ENCODE measurements at places on chromosomes 7 and 10.

DNA sequence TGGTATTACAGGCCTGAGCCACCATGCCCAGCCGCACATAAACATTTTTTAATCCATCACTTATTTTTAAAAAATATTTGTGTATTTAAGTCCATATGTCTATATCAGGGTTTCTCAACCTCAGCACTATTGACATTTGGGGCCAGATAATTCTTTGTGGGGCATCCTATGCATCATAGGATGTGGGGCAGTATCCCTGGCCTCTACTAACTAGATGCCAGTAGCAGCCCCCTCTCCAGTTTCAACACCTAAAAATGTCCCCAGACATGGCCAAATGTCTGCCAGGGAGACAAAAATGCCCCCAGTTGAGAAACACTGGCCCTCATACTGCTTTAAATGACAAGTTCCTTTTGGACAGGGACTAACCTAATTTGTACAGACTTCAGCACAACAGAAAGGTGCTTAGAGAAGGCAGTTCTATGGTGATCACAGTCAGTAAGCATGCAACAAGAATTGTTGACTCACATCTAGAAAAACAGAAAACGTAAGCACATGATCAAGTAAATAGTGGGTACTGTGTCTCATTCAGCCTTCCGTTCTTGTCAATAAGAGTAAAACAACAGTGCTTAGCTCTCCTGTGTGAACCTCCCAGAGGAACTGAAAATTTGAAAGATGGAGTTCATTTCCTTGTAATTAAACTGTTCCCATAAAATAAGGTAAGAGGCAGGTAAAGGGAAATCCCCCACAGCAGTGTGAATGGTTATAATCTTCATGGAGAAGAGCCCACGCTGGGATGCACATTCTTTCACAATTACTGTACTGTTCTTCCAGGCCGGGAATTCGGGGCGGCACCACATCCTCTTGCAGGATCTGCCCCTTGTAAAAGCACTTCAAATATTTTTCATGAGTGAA is 17.3 kb upstream of the ADRB1 start:
- no peak for DNase-seq

DNA sequence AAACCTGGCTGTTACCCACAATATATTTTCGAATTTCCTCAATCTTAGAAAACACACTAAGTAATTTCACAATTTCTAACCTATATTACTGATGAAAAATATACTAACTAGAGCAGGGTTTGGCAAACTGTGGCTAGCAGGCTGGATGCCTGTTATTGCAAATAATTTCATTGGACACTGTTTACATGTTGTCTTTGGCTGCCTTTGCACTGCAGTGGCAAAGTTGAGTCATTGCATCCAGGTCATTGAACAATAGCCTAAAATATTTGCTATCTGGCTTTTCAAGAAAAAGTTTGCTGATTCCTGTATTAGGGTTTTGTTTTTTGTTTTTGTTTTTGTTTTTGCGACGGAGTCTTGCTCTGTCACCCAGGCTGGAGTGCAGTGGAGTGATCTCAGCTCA is 47.2 kb downstream of the KIF11 start:
- DNase-seq = no peak

- no peak for DNase-seq
These were observed 39.1 kb downstream of the GOLGA7B start for GRCh38 chr10:97888641-97889262.

GRCh38 chr10:34907743-34908430 is 92.8 kb upstream of the PARD3 start:
- no peak for DNase-seq

GRCh38 chr10:103224133-103224532 is 21.6 kb upstream of the RPEL1 start:
- DNase-seq = no peak

DNA sequence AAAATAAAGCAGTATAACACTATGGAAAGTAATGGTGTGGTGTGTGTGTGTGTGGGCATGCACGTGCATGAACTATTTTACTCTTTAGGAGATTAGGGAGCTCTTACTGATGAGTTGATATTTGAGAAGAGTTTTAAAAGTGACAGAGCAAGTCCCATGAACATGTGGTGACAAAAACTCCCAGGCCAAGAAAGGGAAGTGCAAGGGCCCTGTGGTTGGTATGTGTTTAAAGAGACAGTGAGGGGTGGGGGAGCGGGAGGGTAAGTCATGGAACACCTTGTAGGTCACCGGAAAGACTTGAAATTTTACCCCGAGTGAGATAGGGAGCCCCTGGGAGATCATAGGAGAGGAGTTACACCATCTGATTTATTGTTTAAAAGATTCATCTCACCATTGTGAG is 63.3 kb downstream of the AKR1B1 start:
- DNase-seq = no peak

DNA sequence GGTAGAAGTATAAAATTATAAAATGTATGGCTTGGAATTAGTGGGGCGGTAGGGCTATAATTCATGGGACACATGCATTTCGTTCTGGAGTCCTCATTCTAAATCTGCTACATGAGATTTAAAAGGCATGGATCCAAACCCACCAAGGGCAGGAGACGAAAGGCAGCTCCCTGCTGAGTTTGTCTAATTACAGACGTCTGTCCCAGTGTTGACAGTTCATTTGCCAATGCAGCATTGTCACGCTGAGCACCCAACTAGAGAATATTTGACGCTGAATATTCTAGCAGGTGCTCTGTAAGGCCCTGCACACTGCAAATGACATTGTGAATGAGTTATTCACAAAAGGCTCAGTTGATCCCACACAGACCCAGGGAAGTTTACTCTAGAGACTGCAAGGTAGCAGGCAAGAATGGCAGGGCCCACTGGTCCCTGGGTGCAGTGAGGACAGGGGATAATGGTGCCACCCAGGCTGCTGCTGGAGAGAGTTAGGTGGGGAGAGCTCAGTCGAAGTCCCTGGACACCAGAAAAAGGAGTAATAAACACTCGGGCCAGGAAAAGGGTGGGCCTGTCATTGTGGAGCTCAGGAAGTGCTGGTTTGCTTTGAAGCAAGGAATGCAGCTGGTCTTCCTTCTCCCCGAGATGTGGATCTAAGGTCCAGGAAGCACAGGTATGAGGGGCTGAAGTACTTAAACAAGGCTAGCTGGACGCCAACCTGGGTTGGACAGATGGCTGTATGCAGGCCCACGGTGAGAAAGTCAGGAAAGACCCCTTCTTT is 75.0 kb upstream of the JCAD start:
- no peak for DNase-seq

DNA sequence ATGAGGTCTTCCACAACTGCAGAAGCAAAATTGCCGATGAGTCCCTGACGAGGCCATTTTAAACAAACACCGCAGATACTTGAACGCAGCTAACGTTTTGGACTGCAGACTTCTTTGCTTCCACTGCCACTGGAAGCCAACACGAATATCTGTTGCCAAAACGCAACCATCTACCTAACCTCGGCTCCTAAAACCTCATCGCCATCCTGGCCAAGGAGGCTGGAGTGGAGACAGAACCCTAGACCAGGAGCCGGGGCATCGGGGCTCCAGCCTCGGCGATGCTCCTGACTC is 493 bp downstream of the WDR91 start:
- DNase-seq = peak; percentile 15

DNA sequence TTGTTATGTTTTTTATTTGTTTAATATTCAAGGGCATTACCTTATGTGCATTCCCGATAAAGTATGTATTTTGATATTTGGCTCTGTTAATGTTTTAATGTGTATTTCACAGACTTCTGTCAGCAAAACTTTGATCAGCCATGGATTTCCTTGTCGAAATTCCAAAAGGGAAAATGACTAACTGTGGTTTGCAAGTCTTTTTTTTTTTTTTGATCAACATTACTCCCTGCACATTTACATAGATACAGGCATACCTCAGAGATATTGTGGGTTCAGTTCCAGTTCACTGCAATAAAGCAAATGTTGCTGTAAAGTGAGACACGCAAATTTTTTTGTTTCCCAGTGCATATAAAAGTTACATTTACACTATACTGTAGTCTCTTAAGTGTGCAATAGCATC is 351.9 kb downstream of the CXCL12 start:
- DNase-seq = no peak

- DNase-seq = no peak
These were observed 14.3 kb upstream of the JCAD start for GRCh38 chr10:30073767-30074060.

- no peak for DNase-seq
These were observed 495.8 kb downstream of the MDFIC start for GRCh38 chr7:115417662-115418061.

DNA sequence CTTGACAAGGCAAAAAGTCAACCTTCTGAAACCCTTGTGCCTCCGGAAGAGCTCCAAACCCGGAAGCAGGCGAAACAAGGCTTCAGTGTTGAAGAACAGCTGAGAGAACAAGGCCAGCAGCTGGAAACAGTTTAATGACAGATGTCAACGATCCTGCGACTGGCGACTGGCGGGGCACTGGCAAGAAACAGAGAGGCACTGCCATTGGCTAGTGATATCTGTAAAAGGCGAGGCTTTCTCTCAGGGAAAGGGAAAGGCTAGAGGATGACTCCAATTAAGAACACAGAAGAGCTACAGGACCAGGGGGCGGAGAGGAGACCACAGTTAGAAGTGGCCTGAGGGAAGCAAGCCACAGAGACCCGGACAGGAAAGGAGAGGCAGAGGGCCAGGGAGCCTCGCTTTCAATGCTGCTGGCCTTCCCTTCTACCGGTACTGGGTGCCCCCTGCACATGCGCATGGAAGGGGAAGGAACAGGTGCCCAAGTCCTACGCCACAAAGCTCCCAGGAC is 19.4 kb downstream of the ITGB1 start:
- no peak for DNase-seq

- no peak for DNase-seq
These were observed 394.9 kb downstream of the HTR7 start for GRCh38 chr10:90462749-90463470.

DNA sequence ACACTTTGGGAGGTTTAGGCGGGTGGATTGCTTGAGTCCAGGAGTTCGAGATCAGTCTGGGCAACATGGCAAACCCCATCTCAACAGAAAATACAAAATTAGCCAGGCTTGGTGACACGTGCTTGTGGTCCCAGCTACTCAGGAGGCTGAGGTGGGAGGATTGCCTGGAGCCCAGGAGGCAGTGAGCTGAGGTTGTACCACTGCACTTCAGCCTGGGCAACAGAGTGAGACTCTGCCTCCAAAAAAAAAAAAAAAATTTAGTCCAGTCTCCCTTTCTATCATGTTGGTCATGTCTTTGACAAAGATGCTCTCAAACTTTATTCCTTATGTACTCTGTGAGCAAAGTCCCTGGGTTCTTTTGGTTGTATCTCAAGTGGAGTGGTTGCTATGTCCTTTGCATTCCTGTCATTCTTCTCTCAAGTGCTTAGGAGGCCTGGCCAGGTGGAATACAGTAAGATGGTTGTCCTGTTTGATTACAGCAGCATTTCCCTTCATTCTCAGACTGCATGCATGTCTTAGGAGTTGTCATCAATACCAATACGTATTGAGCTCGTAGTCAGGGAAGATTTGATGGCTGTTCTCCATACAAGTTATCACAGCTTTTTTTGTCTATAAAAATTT is 85.7 kb downstream of the MMRN2 start:
- DNase-seq = no peak

DNA sequence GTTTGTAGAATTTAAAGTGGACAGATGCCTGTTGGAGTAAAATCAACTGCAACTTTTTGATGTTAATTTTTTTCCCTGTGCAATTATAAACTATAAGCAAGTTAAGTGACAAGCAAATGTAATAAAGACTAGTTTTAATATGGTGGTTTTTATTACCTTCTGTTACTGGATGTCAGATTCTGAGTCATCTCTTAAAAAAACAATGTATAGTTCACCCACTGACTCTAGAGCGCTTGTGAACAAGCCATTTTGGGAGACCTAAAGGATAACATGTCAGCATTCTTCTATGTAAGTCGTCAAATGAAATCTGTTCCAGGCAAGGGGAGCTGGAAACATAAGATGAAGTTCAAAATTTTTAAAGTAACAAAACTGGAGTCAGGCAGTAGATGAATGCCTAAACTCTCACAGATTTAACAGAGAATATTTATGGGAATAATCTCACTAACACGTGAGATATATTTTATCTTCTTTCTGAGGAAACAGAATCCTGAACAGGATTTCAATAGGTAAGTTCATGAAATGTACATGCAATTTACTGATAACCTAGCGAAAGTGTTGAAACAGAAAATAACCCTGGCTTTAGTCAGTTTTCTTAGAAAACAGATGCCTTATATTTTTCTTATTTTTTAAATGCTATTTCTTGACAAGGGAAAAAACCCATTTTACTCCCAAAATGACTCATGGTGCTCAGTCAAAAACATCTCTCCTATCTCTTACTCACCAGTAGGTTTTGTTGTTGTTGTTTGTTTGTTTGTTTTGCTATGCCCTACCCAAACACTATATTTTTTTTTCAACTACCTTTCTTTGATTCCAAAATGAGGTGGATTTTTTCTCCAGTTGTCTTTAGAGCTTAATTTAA is 91.7 kb downstream of the SLC39A12 start:
- no peak for DNase-seq
